Activated CD8-positive, alpha-beta memory T cell treated with anti-CD3 and anti-CD28 coated beads, Interleukin-2, amount 10 ng/mL, durations not matched to agents 7 days and 5 days (primary cell): ENCODE measurements at places on chromosomes 13 and 19. TPM values are rescaled to one million over a fixed set of nuclear protein-coding genes. Genes with fewer than 3 reads are reported as not detected.

GRCh38 chr13:60679928-60680694 is 283.1 kb downstream of the TDRD3 start:
- no peaks in the 10 kb centered on the region for H3K27me3 ChIP-seq
- no peaks in the 10 kb centered on the region for H3K4me1 ChIP-seq
- H3K27ac ChIP-seq = no peak overlapping the region
- no peaks in the 10 kb centered on the region for H3K36me3 ChIP-seq
- H3K4me3 ChIP-seq = no peak overlapping the region
- DNase-seq = no peak

DNA sequence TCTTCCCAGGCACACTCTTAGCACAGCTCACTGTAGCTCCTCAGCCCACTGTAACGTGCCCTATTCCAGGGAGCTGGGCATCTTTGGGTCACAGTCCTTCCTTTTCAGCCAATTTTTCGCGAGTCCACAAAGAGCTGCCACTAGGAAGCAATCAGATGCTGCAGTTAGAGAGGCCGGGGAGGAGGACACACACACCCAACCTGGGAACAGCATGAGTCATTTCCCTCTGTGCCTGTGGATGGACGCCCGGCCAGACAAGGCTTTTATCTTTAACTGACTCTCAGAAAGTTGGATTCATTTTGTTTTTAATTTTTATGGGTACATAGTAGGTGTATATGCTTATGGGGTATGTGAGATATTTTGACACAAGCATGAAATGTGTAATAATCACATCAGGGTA is 918.6 kb downstream of the UQCRFS1 start:
- H3K4me3 ChIP-seq = no peak overlapping the region
- no peak overlapping the region for H3K27ac ChIP-seq
- no peak for DNase-seq
- H3K36me3 ChIP-seq = no peaks in the 10 kb centered on the region
- no peaks in the 10 kb centered on the region for H3K27me3 ChIP-seq

- no peak overlapping the region for H3K27ac ChIP-seq
- peaks cover 2% of the 10 kb centered on the region for H3K27me3 ChIP-seq
- no peaks in the 10 kb centered on the region for H3K36me3 ChIP-seq
- H3K4me3 ChIP-seq = no peak overlapping the region
- H3K4me1 ChIP-seq = peaks cover 5% of the 10 kb centered on the region
These were observed 4.1 kb downstream of the KPTN start for GRCh38 chr19:47479701-47480503.

SELENOV gene
- total RNA-seq = not detected

FARP1 gene
- total RNA-seq = 0.87 TPM
